ENCODE measurements at places on chromosomes 3 and 15.

DNA sequence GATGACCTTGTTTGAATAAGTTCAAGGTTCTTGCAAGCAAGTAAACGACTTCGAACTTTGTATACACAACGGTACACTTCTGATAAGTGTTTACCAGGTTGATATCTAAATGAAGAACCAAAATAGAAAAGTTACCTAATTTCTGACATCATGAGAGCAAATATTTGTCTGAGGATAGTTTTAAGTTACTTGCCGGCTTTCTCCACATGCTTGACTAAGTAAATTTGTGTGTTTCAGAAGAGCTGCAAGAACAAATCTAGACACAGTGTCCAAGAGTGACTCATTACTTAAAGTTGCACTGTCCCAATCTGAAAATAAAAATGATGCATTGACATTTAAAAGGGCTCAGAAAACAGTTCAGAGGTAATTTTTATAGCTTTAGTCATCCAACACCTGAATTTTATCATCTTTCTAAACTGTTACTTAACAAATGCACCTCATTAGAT, 115.1 kb downstream of the HERC1 start:
- no peak for DNase-seq

- DNase-seq, result no peak
Observed at GRCh38 chr3:149179220-149179619, 42.4 kb downstream of the CP start.

DNA sequence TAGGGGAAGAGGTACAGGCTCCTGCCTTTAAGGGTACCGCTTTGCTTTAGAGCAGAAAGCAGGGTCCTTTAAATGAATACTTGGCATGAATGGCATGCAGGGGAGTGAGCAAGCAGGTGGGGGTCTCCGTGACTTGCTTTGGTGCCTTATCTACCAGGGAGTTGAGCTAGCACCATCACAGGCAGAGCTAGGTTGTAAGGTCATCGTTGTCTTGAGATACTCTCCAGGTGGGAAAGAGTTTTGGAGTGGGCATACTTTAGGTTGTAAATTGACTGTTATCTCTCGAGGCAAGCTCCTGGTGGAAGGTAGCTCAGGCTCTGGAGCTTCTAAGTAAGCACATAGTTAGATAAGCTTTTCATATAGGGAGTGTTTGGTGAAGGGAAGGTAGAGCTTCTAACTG, 5.6 kb downstream of the GASK1A start:
- DNase-seq, result no peak

DNA sequence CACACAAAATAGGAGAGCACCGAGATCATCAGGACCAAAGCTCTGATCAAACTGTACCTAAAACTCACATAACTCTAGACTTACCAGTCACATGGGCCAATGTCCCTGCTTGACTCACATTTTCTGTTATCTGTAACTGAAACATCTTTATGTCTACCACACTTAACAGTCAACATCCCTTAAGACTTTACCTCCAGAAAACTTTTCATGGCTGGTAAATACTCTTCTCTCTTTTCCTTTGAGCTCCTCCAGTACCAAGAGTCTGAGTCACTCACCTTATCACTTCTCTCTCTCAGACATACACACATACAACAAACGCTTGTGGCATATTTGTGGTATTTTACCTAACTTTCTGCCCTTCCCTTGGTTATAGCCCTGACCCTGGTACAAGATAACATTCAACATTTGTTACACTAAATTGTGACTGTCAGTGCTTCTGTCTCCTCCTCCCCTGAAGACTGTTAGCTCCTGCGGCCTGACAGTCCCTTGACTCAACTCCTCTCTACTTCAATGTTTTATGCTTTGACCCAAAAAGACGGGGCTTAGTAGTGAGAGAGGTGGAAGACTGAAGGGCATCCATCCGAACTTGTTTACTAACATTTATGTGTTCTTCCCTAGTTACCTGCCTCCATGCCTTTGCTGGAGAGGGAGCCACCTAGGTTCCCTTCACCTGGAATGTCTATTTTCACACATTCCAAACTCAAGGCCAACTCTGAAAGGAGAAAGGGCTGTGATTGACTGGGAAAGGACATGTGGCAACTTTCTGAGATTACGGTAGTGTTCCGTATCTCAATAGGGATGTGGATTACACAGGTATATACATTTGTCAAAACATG, 3.7 kb upstream of the EFHB start:
- no peak for DNase-seq

GRCh38 chr3:44883213-44883955, 9.0 kb downstream of the TGM4 start:
- DNase-seq, result no peak

GRCh38 chr3:72487946-72488737, 360.1 kb downstream of the SHQ1 start:
- DNase-seq, result no peak

DNA sequence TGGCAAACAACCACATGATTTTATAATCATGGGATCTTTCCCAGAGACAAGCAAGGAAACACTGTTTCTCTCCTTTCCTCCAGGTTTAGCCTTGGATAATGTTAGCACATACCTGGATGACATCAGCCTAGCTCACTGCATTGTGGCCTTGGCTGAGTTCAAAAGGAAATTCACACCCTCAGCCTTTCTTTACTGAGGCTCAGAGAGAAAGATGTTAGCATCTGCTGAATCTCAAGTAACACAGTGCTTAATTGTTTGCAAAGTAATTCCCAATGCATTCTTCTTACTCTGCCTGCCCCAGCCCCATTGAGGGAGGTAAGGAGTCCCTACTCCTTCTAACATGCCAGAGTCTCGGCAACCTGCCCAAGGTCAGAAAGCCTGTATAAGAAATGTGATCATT, 432.2 kb upstream of the LMCD1 start:
- no peak for DNase-seq

GRCh38 chr3:118705487-118706219, 329.0 kb downstream of the IGSF11 start:
- DNase-seq, result no peak

DNA sequence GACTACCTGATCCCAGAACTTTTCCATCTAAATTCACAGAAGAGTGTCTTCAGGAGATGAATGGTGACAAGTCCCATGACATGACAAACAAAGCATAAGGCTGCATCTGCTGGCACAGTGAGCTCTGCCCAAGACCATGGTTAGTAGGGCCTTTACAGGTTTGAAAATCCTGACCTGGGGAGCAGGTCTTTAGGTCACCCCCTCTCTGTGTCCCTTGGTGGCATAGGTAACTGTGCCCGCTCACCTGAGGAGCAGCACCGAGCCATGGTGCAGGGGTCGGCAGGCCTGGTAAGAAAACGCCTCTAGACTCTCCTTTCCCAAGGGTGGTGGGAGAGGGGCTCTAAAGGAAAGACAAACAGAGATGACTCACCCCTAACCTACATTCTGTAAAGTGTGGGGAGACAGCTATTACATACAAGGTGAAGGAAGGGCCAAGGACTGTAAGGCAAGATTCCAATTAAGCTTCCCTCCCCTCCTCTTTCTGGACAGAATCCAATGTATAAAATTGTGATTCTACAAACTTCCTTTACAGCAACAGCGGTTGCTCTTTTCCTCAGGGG, 74.0 kb downstream of the SATB1 start:
- no peak for DNase-seq

GRCh38 chr15:39106950-39107349, 473.9 kb upstream of the THBS1 start:
- DNase-seq, result no peak

DNA sequence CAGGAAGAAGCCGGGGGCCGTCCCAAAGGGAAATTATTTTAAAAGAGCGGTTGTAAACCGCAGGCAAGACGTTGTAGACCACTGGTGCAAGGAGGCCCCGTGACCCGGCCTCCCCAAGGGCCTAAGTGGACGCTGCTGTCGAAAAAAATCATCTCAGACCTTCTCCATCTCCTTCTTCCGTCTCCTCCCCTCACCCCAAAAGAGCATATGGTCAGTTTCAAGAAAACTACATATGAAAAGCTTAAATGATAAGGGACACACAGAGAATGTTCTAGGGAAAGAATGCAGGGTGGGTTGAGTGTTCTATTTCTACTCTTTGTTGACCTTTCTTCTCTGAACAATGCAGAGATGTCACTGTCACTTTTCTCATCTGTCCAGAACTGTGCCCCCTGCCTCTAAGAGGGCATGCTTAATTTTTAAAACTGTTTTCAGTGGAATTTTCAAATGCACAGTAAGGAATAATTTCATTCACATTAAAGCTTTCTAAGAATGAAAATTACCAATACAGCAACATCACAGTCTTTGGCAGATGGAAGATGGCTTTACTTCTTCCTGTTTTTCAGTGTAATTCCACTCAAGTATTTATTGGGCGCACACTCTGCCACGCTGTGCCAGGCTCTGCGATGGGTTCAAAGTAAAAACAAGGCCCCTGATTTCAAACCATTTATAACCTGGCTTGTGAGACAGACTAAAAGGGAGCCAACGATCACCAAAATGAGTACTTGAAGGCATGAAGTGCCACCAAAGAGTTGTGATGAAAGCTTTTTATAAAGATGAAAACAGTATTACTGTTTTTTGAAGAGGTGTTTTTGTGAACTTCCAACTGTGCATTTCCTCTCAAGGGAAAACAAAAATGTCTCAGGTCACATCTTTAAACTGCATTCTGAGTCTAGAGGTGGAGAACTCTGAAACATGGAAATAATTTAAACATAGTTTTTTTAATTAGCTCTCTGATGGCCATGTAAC, 891 bp upstream of the TOP2B start:
- DNase-seq, result no peak

DNA sequence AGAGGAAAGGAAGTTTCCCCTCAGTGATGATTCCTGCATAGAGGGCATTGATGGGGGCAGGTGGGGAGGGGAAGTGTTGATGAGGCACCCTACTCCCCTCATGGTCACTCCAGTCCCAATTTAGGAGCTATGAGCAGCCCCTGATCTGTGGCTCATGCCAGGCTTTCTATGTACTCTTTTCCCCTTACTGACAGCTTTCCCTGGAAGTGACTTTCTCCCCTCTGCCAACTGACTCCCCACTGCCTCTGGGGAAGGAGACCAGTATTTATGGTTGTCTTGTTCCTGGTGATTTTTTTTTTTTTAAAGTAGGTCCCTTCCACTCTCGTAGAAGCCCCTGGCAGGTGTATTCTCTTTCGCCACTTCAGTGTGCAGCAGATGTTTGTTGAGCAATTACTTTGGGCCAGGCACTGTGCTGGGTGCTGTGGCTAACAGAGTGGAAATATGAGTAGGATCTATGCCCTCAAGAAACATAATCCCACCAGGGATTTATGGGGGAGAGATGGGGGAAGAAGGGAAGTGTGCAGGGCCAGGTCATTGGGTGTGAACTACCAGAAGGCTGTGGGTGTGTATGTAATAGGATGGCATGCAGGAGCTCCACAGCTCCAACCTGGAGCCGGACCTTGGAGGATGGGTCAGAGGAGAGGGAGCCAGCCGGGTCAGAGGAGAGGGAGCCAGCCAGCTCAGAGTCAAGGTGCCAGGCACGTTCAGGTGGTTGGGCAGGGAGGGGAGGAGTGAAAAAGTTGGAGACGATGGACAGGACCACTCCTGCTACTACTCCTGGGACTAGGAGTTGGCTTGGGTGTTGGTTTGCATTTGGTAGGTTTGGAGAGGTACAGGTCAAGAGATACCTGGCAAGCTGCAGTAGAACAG, 3.5 kb downstream of the SMAD6 start:
- DNase-seq, result no peak

GRCh38 chr3:101884776-101885175, 35.5 kb downstream of the NFKBIZ start:
- DNase-seq, result no peak

GRCh38 chr15:70362886-70363285, 265.2 kb upstream of the TLE3 start:
- no peak for DNase-seq

GRCh38 chr3:52341123-52341522, 25.0 kb downstream of the DNAH1 start:
- DNase-seq, result no peak

GRCh38 chr3:185732782-185733181, 92.1 kb downstream of the IGF2BP2 start:
- no peak for DNase-seq

Measured in activated CD4-positive, alpha-beta T cell treated with anti-CD3 and anti-CD28 coated beads, Interleukin-2, amount 10 ng/mL, durations not matched to agents 7 days and 5 days (primary cell).